ENCODE measurements at places on chromosomes 16 and 17. TPM values are rescaled to one million over a fixed set of nuclear protein-coding genes. Genes with fewer than 3 reads are reported as not detected.
A peak's percentile ranks its signal among the peaks of the same experiment; 100 is the strongest.

- DNase-seq = peak; percentile 61
These were observed 185.3 kb downstream of the CCDC182 start for GRCh38 chr17:57559634-57560318.

DNA sequence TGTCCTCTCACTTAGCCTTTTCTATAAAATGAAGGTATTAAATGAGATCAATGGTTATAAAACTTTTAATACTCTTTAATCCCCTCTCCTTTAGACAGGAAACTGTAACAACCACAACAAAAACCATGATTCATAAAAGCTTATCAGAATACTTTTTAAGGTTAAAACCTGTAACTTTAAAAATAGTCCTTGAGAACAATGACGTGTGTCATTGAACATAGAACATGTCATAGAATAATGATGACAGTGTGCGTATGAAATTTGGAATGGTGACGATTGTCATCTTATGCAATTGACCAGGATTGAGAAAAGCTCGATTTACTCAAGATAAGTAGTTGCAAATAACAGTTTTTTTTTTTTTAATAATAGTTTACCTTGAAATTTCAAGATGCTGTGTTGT is 94.1 kb downstream of the PLCG2 start:
- DNase-seq = no peak

- peak; percentile 76 for DNase-seq
These were observed 338.5 kb downstream of the PMP22 start for GRCh38 chr17:14926526-14927122.

GRCh38 chr16:78100112-78100467 is 636 bp downstream of the WWOX start:
- DNase-seq = no peak

- peak; percentile 74 for DNase-seq
These were observed 25.5 kb downstream of the MAP3K14 start for GRCh38 chr17:45291171-45291805.

- DNase-seq = no peak
These were observed 34.4 kb downstream of the NFAT5 start for GRCh38 chr16:69600202-69600601.

GRCh38 chr16:68355447-68356248 is 44.8 kb downstream of the PRMT7 start:
- no peak for DNase-seq

DNA sequence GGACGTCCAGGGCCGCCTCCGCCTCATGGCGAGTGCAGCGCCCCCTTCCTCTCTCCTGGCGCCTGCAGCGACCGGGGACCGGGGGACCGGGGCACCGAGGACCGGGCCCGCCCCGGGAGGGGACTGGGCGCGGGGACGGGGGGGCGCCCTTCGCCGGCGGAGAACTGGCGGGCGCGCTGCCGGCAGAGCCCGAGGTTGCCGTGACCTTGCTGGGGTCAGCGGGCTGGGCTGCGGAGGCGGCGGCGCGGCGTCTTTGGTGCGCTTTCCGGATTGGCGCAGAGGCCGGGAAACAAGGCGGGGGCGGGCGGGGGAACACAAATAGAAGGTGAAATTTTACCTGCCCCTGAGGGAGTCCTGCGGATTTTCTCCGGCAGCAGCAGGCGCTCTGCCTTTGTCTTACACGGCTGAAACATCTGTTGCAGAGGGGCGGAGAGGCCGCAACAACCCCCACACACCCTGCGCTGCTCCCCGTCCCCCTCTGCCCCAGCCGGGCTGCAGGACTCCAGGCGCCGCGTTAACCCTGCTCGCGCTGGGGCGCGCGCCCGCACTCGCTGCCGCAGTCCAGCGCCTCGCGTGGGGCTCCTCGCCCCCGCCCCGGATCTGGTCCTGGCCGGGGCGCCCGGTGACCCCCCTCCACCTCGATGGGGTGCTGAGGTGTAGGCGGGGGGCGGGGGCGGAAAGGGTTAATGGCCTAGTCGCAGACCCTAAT is 53.5 kb downstream of the SREBF1 start:
- DNase-seq = no peak

DNA sequence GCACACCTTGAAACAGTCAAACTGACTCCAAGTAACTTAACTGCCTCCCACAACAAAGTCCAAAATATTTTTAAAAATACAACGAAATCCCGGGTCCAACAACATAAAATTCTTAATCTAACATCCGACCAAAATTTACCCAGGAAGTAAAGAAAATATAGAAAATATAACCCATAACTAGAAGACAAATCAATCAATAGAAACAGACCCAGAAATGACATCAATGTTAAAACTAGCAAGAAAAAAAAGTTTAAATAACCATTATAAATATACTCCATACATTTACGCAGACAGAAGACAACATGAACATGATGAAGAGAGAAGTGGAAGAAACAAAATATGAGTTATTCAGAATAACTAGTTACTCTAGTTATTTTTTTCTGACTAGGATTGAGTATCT is 3.7 kb downstream of the ZNF597 start:
- no peak for DNase-seq

- no peak for DNase-seq
These were observed 78.0 kb downstream of the GNAO1 start for GRCh38 chr16:56269281-56269680.

- DNase-seq = no peak
These were observed 18.3 kb upstream of the RPTOR start for GRCh38 chr17:80526116-80526910.

The RAB26 gene
- 1.7 TPM for polyA plus RNA-seq

The C16orf92 gene
- polyA plus RNA-seq = not detected

The PRKAR1A gene
- 307 TPM for polyA plus RNA-seq

The SPEM1 gene
- polyA plus RNA-seq = not detected

Data from left lung (tissue), 14 donors.